Stimulated activated CD8-positive, alpha-beta memory T cell treated with anti-CD3 and anti-CD28 coated beads, Interleukin-15, amount 100 ng/mL, for 48 hours (primary cell): ENCODE measurements at places on chromosomes 6 and 20.

- DNase-seq, result no peak
These were observed 16.3 kb upstream of the CST9L start for GRCh38 chr20:23584434-23585199.

- no peak for DNase-seq
These were observed 8.9 kb downstream of the ABRACL start for GRCh38 chr6:139037490-139037889.

DNA sequence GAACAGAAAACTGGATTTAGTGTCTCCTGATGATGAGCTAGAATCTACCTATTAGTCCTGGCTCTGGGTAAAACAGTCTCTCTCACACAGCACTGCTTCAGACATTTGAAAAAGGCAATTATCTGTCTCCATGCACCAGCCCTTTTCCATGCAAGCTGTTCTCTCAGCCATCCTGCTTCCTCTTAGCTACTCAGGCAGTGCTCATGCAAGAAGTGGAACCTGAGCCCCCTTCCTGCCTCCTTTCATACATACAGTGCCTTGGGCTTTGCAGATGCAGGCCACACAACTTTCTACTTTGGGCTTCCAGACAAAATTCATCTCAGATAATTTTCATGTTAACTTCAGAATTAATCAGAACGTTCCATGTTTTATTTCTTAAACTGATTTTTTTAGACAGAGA, 151.3 kb downstream of the RALGAPA2 start:
- no peak for DNase-seq

DNA sequence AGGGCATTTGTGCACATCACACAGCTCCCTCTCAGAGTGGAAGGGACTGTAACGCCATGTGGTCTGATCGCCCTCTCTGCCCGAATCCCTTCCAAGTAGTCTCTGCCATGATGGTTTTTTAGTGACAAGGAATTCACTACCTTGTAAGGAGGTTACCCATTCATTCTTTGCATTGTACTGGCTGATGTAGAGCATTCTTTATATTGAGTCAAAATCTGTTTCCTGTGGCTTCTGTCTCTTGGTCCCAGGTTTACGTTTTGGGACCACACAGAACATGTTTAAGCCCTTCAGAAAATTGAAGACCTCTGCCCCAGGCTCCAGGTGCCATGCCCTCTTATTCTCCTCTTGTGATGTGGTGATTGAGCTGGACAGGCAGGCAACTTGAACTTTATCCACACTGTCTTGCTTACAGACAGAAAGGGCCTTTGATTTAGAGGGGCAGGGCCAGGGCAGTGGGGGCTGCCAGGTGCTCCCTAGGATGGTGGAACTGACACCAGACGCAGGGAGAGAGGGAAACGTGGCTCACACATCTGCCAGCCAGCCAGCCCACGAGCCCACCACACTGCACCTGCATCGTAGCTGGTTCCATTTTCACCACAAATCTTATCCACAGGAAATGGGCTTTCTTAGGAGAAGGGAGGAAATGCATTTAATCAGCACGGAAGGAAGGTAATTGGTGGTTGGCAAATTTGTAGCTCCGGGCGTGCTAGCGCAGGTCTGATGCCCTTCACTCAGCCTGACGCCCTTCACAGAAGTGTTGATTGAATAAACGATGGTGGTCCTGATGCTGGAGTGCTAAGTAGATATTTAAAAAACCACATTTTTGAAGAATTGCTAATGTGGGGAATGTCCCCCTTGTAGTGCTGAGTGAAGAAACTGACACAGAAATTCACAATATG, 78.2 kb downstream of the TCP11 start:
- DNase-seq, result no peak

GRCh38 chr6:2433711-2434110, 188.3 kb upstream of the GMDS start:
- DNase-seq, result no peak
